ENCODE measurements at places on chromosomes 12 and 14.

DNA sequence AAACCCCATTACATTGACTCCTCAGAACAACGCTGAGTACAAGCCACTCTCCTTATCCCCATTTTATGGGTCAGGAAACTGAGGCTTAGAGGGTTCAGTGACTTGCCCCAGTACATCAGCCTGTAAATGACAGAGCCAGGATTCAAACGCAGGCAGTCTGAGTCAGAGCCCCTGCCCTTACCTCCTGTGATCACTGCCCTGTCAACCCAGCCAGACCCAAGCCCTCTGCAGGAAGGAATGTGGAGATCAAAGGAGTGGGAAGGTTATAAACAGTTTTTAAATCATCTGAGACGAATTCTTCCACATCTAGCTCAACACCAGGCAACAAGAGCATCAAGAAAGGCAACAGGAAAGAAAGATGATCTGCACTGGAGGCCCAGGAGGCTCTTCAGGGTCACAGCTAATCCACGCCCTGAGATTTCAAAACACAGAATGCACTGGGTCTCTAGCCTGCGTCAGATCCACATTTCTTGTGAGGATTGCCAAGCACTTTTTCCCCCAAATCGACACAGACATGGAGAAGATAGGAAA is 38.5 kb downstream of the SPTB start:
- peak; percentile 62 for DNase-seq

- DNase-seq: no peak
These were observed 4.7 kb downstream of the TNFRSF1A start for GRCh38 chr12:6336889-6337853.

- DNase-seq: no peak
These were observed 167.9 kb downstream of the PHETA1 start for GRCh38 chr12:111201036-111201435.

- no peak for DNase-seq
These were observed at the start of gene ABHD12B for GRCh38 chr14:50871914-50872732. Gene ABHD12B (plus strand): TSS chr14:50872053. CDS start chr14:50872175, 122 bp downstream.

- no peak for DNase-seq
These were observed 241.3 kb downstream of the GRIN2B start for GRCh38 chr12:13740149-13740545.

DNA sequence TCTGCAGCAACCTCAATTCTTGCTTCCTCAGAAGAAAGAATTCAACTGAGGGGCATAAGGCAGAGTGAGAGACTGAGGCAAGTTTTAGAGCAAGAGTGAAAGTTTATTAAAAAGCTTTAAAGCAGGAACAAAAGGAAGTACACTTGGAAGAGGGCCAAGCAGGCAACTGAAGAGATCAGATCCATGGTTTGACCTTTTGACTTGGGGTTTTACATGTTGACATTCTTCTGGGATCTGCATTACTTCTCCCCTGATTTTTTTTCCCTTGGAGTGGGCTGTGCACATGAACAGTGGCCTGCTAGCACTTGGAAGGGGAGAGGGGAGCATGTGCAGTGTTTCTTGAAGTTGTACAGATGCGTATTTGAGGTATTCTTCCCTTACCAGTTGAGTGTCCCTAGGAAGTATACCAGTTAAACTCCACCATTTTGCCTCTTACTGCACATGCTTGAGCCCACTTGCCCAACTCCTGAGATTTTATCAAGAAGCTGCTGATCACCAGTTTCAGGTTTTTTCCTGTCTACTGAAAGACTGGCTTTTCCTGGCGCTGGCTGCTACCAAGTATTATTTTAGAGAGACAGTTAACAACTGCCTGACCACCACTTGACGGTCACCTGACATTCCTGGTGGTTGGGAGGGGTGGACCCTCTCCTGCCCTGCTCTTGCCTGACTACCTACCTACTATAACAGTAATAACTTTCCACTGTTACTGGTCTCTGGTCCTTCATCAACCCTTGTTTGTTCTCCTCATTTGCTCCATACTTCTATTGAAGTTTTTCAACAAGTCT is 26.0 kb upstream of the TMTC2 start:
- DNase-seq: no peak

DNA sequence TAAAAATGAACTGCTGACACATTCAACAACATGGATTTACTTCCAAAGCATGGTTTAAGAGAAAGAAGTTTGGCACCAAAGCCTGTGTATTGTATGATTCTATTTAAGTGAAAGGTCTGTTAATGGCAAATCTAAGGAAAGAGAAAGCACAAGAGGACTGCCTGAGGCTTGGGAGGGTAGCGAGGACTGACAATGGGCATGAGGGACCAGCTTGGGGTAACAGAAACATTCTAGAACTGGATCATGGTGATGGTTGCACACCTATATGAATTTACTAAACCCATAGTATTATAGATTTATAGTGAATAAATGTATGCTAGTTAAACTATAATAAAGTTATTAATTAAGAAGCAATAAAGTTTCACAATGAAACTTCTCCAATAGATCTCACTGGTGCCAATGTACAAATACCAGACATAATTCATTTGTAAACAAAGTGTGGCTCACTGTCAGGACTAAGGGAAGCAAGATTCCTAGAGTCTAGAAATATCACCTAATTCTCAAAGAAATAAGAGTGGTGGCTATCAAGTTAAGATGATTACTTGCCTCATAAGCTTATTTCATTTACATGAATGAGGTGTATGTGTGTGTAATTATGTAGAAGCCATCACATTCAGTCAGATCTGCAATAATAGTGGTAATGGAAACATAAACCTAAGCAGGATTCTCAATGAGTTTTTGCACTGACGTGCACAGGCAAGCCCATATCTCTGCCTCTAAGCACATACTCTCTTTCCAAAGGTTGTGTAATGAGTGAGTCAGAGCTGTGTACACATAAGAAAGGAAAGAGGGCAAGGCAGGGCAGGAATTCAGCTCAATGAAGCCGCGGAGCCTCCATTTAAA is 353.4 kb downstream of the KCNH5 start:
- peak; percentile 97 for DNase-seq

GRCh38 chr12:34397591-34398365 is 375.5 kb downstream of the ALG10 start:
- DNase-seq: no peak

- DNase-seq: peak; percentile 25
These were observed 89.7 kb upstream of the CPM start for GRCh38 chr12:69022674-69023073.

DNA sequence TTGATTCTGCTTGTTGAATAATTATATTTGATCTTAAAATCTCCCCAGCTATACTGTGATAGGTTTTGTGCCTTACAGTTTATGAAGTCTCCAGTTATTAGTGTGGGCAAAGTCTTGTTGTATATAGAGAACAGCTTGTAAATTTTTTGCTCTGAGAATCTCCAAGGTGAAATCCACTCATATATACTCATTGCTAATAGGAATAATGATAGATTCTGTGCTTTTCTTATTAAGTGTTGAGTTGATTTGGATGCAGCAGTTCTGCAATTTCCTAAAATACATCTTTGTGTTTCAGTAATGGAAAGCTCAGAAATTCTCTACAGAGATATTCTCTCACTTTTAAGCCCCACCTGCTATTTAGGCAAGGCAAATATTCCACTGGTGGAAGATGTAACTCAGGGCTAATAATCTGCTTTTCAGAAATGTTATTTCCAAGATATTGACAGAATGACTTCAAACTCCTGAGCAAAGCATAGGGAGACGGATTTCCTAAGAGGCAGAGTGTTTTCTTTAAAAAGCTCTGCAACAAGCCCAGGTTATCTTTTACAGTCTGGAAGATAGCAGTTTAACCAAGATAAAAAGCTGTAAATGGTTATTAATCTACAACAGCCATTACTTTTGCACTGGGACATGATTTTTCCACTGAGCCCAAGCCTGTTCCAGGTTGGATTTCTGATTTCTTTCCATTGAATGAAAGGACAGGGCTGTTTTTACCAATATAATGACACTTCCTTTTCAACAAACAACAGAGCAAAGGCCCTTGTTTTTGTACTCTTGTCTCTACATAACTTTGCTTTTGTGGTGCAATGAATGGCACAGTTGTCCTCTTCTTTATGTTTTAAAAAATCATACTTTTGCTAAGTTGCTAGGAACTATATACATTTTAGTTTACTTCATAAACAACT is 239.9 kb upstream of the ATP2B1 start:
- no peak for DNase-seq

- DNase-seq: no peak
These were observed 40.2 kb downstream of the ACACB start for GRCh38 chr12:109156586-109156985.

DNA sequence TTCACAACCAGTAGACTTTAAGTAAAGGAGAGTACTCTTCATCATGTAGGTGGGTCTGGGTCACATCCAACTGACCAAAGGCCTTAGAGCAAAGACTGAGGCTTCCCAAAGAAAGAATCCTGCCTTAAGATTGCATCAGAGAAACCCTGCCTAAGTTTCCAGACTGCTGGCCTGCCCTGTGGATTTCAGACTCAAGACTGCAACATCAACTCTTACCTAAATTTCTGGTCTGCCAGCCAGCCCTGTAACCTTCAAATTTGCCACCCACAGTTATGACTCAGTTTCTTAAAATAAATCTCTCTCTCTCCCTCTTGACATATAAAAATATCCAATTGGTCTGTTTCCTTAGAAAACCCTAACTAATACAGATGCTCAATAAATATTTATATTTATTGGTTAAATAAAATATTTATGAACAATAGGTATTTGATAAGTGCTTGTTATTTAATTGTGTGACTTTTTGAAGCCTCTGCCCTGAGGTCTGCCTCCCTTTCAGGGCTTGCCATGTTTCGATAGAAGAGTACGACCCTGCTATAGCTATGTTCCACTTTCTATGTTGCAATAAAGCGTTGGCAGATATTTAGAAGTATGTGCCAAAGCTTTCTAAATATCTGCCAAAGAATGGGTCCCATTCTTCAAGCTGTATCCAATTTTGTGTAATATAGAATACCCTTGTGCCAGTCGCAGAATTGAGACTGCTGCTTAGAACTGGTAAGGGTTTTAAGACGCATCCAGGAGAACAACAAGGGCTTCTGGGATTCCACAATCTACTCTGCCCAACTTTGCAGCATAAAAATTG is 65.7 kb downstream of the TMEM30B start:
- DNase-seq: peak; percentile 45

DNA sequence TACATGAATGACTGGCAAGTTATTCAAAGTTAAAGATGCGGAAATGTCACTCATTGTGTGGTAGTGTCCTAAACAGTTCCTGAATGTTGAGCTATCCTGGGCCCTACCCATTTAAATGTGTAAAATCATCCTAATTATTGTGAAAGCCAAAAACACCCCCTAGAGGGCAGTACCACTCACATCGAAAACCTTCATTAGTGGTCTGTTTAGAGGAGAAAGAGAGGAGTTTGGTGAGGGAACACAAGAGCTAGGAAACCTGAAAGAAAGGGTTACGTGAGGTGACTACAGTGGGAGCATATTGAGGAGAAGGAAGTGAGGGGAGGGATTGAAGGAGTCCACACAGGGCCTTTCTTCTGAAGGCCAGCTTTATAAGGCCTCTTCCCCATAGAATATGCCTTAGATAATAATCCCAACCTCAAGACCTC is 2.5 kb upstream of the TEP1 start:
- peak; percentile 61 for DNase-seq

- DNase-seq: peak; percentile 60
These were observed 228.6 kb upstream of the E2F7 start for GRCh38 chr12:77294016-77294415.

GRCh38 chr12:57754411-57755193 is at the start of gene MARCHF9:
Gene MARCHF9 (plus strand): TSS chr12:57755103. CDS start chr12:57755529, 426 bp downstream.
- no peak for DNase-seq

DNA sequence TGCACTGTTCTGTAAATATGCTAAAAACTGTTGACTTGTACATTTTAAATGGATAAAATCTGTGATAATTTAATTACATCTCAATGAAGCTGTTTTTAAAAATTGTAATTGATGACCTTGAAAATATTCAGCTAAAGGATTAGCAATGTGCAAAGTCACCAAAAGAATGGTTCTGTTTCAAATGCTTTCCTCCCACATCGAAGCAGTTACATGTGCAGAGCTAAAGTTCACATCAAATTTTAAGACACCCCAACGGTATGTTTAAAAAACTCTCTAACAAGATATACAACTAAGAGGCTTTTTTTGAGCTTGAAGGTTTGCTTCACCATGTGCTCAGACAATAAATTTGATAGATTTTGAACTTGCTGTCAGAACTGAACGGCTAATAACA is 114.6 kb upstream of the KRAS start:
- no peak for DNase-seq

DNA sequence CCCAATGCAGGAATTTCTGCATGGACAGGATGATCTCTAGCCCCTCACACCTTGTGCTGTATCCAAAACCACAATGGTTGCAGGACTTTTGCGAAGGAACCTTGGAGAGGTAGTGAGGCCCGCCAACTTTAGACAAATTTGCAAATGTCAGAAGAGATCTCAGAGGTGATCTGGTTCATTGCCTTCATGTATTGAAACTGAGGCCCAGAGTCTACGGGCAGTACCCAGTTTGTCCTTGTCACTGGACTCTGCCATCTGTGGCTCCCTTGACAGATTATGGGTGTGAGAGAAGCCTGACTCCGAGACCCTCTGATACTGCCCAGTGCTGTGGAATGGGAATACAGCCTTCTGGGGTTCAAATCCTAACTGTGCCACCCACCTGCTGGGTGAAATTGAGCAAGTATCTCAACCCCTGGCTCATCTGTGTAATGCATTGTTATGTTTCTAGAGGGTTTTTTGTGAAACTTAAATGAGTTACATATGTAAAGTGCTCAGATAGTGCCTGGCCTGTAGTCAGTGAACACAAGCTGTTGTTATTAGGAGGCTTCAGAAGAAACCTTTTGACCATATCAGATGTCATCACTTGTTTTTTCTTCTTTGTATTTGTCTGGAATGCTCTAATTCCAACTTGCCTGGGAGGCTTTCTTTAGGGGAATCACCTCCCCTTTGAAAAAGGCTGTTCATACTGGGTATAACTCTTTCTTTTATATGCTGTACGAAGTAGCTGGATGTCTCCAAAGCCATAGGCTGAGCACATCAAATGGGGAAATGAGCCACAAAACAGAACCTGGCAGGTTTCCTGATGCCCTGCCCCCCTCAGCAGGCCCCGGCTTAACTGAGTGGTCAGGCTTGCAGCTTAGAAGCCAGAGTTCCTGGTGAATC is 71.4 kb upstream of the SRSF5 start:
- DNase-seq: peak; percentile 30

GRCh38 chr12:131209082-131210070 is 255.7 kb downstream of the ADGRD1 start:
- no peak for DNase-seq

GRCh38 chr12:56991319-56992246 is 14.8 kb downstream of the ZBTB39 start:
- DNase-seq: no peak

GRCh38 chr12:120722784-120723183 is 2.8 kb upstream of the ACADS start:
- DNase-seq: no peak

- no peak for DNase-seq
These were observed 44.4 kb upstream of the PPP2R5C start for GRCh38 chr14:101716956-101717662.

DNA sequence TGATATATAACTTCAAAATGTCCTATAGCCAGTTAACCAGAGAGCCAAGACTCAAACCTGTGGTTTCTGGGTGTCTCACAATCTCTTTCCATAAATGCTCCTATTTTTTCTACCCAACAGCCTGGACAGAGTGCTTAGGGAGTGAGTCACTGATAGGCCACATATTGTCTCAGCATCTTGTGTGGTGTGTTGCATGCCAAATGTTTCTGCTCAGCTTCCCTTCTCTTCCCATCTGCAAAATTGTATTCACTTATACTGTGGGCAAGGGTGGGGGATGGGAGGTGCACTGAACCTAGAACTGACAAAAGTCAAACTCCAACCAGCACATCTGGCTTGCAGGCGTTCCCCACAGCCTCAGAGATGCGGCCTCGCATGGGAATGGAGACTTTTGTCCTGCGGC is 123.3 kb downstream of the KCNA5 start:
- DNase-seq: peak; percentile 98
